Left ventricle myocardium inferior (tissue), 1 donor: ENCODE measurements at places on chromosomes 5 and 9. TPM values are rescaled to one million over a fixed set of nuclear protein-coding genes. Genes with fewer than 3 reads are reported as not detected.

DNA sequence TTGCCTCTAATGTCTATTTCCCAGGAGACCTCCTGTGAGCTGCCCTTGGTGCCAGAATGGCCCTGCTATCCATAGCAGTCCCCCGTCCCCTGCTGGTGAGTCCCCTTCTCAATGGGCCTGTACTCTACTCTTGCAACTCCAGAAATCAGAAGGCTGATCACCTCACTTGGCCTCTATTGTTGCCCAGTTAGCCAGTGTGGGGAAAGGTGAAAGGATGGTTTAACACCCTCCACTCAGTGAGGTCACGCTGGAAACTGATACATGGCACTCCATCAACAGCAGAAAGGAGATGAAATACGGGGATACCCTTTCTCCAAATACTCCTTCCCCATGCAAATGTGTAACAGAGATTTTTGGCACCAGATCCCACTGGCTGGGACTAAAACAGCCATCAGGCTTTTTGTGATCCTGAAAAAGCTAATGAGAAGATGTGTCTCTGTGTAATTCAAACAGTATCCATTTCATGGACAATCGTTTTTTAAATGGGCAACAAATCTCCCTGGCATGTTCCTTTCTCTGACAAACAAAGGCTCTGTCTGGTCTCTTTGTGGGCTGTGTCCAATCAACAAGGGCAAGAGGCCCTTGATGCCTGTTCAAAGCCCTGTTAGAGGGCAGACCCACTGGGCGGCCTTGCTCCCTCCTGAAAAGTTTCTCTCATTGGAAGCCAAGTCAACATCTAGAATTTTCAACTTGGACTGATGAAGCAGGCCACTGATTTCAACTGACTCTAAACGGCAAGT, 343.7 kb downstream of the SPOCK1 start:
- no peak for DNase-seq

IL13 gene
- total RNA-seq: not detected

- no peak for DNase-seq
Observed at GRCh38 chr5:133430095-133430494, 182.2 kb downstream of the FSTL4 start.

TSPAN17 gene
- total RNA-seq: 31.0 TPM

GRCh38 chr5:55994495-55994997, at the start of gene IL6ST:
Gene IL6ST, minus strand, starts transcription at chr5:55994963. Its CDS starts 18,685 bp downstream, at chr5:55976278.
- no peak for DNase-seq

HSPA4 gene
- 80.2 TPM for total RNA-seq

GRCh38 chr9:130053504-130054324, at the start of gene GPR107:
Gene GPR107, plus strand, starts transcription at chr9:130053906. Its CDS starts 27 bp downstream, at chr9:130053933.
- peak; percentile 83 for DNase-seq

- peak; percentile 39 for DNase-seq
Observed at GRCh38 chr5:40991168-40991980, 79.8 kb downstream of the MROH2B start.

- DNase-seq: no peak
Observed at GRCh38 chr5:106020894-106021293, 1649.8 kb downstream of the EFNA5 start.

DNA sequence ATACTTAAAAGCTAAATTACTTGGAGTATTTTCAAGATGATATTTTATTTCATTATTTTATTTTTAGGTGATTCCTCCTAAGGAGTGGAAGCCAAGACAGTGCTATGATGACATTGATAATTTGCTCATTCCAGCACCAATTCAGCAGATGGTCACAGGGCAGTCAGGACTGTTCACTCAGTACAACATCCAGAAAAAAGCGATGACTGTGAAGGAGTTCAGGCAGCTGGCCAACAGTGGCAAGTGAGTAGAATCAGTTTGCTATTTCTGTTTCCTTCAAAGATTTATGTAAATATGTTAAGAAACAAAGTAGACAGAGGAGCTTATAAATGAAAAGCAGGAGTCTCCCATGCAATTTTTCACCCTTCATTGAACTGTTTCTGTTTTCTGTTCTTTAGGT, 47.8 kb downstream of the KDM4C start:
- DNase-seq: peak; percentile 29

GRCh38 chr5:65197531-65198455, 283.9 kb downstream of the ADAMTS6 start:
- no peak for DNase-seq

DNA sequence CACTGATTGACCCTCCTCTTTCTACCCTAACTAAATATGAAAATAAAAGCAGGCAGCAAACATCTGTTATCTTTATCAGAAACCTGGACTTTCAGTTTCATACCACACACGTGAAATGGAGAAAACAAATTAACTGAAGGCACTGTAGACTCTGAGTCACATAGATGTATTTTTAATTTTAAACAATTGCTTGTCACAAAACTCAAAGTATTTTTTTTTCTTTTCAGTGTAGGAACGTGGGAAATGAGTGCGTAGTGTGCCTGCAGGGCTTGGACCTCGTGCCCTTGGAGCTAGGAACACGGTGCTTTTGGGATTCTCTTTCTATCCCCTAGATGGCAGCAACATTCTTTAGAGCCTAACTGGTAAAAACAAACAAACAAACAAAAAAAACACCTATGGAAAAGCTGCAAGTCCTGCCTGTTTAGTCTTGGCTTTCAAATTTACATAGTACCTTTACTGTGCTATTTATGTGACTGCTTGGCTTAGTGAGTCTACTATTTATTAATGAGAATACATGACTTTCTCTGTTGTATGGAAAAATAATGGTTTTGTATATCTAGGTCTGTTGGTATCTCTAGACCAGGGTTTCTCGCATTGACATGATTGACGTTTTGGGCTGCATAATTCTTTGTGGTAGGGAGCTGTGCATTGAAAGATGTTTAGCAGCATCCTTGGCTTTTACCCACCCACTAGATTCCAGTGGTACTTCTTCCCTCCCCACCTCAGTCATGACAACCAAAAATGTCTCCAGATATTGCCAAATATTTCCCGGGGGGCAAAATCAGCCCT, 16.8 kb upstream of the ACTBL2 start:
- DNase-seq: no peak

- no peak for DNase-seq
Observed at GRCh38 chr5:72855821-72856220, 39.4 kb downstream of the TNPO1 start.

- no peak for DNase-seq
Observed at GRCh38 chr9:100581661-100582060, 3.8 kb downstream of the CAVIN4 start.

GRCh38 chr9:91100878-91101450, 260.8 kb downstream of the AUH start:
- DNase-seq: peak; percentile 58

GRCh38 chr5:61344187-61344944, 12.3 kb downstream of the ZSWIM6 start:
- peak; percentile 66 for DNase-seq

DNA sequence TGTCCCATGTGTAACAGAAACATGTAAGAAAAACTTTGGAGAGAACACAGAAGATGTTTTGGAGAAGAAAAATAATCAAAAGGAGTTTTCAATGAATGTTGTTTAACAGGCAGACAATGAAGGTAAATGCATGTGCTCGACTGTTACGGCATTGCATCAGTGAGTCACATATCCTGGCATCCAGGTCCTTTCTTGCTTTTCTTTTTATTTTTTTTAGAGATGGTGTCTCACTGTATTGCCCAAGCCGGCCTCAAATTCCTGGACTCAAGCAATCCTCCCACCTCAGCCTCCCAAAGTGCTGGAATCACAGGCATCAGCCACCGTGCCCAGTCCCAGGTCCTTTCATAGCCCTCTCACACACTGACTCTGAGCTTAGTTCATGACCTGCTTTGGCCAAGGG, 181.8 kb downstream of the DTWD2 start:
- DNase-seq: no peak

GRCh38 chr9:129458663-129459546, 162.0 kb downstream of the C9orf50 start:
- DNase-seq: peak; percentile 54

INSL4 gene
- not detected for total RNA-seq

- no peak for DNase-seq
Observed at GRCh38 chr5:151236888-151237287, 13.0 kb upstream of the CCDC69 start.

DNA sequence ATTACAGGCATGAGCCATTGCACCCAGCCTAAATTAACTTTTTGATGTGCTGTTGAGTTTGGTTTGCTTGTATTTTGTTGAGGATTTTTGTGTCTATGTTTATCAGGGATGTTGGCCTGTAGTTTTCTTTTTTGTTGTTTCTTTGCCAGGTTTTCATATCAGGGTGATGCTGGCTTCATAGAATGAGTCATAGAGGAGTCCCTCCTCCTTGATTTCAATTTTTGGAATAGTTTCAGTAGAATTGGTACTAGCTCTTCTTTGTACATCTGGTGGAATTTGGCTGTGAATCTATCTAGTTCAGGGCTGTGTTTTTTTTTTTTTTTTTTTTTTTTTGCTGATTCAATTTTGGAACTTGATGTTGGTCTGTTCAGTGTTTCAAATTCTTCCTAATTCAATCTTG, 1164.3 kb upstream of the DMAC1 start:
- no peak for DNase-seq

GRCh38 chr5:59607138-59607765, 286.3 kb downstream of the PDE4D start:
- DNase-seq: no peak

DNA sequence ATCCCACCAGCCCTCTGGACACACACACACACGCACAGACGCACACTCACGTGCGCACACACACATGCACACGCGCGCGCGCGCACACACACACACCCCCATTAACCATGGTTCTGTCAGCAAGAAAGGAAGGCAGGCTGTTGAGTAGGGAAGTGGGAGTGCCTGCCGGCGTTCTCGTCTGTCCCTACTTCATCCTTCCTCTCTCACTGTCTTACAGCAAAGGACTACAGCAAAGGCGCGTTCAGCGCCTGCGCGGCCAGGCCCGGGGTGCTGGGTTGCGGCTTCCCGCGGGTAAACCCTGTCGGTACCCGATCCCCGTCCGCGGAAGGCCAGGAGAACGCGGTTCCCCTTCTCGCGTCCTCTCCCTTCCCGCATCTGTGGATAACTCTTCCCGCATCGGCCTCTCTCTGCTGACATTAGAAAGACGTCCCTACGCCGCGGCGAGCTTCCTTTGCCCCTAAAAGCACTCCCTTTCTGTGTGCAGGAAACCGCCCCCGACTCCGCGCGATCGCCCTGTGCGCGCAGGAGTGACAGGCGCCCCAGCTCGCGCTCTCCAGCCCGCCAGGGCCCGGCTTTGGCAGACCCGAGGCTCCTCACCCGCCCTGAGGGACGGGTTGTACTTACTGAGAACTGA, 219.2 kb downstream of the AGTPBP1 start:
- peak; percentile 56 for DNase-seq
